ENCODE measurements at places on chromosomes 4 and X.

GRCh38 chrX:42776195-42776594, 1.8 kb downstream of the PPP1R2C start:
- DNase-seq = no peak

GRCh38 chr4:152014280-152014679, 253.5 kb upstream of the GATB start:
- DNase-seq = no peak

DNA sequence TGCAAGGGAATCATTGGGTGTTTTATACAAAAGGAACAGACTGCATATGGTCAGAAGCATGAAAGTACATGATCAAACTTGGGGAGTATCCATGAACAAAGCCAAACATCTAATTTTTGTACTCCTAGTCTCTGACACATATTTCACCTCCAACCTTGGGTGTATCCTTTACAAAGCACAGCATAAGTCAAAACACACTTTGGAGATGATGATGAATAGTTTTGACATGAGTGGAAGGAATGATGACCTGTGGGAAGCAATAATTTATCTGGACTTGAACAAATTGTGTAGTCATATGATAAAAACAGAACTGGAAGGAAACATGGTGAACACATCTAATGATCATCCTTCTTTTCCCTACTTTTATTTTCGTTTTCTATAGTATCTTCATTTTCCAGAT, 108.7 kb upstream of the PLS3 start:
- DNase-seq = no peak

DNA sequence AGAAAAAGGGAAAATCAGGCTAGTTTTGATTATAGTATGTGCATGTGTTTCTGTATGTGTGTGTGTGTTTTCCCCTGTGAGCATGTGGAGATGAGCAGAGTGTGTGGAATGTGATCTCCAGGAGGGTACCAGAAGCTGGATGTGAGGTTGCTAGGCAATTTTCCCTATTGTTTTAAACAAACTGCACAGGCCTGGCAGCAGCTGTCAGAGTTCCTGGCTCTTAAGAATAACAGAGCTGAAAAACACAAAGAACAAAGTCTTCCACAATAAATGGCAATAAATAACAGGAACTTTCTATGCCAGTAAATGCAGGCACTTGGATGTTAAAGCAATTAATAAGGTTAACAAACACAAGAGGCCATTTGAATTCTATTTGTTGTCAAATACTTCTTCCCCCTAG, 344.6 kb upstream of the CTSO start:
- no peak for DNase-seq
